ENCODE measurements at places on chromosomes 5 and 9.
A peak's percentile ranks its signal among the peaks of the same experiment; 100 is the strongest.

DNA sequence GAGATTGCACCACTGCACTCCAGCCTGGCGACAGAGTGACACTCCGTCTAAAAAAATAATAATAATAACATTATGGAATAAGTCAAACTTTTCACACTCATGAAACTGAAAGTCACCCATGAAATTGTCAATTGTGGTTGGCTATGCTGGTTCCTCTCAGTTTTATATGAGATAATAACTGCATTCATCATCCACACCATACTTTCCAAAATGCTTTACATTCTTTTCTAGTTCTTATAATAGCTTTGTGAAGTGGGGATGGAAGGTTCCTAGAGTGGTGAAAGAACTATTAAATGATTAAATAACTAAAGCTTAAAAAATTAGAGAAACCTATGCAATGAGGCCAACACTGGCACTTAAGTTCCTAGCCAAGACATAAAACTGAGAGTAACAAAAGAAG is 12.6 kb upstream of the ASPN start:
- DNase-seq = peak; percentile 21

- DNase-seq = no peak
Measured at GRCh38 chr9:93658184-93658925, 82.0 kb downstream of the PHF2 start.

- no peak for DNase-seq
Measured at GRCh38 chr5:158127536-158127935, 268.6 kb upstream of the CLINT1 start.

DNA sequence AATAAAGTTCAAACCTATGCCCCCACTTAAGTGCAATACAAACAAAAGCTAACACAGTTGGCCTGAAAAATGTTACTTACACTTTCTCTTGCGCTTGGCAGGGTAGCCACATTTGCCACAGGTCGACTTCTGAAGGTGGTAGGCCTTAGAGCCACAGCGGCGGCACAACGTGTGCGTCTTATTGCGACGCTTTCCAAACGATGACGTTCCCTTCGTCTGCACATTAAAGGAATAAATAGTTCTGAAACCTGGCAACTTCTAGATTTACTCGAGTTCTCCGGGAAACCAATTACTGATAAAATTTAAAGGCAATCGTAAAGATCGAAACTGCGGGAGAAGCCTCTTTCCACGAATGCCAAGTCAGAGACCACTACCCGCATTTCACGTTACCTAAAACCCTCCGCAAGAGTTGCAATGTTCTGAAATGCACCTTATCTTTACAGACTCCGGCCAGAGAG is 602 bp downstream of the RPL37 start:
- DNase-seq = no peak

DNA sequence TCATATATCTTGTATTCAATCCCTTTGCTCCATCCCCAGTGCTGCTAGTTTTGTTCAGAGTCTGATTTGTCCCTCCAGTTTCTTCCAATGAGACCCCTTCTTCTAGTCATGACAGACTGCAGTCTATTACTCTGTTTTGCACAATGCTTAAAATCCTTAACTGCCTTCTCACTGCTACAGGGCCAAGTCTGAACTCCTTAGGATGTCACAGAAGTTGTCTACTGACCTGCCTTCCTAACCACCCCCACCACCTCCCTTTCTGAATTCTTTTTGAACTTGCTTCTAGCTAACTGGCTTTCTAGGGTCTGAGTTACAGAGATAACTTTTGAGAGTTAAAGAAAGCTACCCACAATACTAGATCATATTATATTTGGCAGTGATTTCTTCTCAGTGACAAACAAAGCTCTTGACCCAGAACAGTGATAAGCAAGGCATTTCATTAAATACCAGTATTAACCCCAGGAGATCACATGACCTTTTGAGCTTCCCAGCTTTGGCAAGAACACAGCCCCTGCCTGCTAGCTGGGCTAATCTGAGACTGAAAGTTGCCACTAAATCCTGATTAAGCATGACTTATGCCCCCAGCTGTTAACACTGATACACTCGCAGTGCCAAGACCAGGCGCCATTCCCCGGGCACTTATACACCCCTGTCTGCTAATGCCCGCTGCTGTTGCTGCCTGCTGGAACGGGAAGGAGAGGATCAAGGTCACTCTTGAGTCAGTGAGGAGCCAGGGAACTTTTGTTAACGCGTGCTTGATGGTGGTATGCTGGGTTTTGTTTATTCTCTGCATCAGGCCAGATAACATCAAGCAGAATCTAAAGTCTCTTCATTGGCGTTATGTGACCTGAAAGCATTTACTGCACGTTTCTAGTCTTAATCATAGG is 36.4 kb upstream of the ADAMTSL1 start:
- DNase-seq = no peak

GRCh38 chr5:66993448-66993847 is 203.2 kb downstream of the CD180 start:
- DNase-seq = no peak

DNA sequence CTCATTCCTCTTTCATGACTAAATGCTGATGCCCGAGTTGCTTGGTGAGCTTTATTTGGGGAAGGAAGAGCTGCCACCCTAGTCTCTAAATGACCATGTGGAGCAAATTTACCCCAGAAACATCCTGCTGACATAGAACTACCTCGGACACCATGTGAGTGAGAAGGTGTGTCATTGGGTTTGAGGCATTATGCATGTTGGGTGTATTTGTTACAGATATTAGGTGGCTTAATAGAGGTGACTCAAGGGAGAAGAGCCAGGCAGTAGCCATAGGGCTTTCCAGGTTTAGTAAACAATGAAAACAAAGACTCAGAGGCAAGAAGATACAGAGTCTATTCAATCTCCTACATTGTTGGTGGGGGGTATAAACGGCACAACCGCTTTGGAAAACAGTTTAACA is 581.5 kb downstream of the CCDC171 start:
- DNase-seq = no peak

DNA sequence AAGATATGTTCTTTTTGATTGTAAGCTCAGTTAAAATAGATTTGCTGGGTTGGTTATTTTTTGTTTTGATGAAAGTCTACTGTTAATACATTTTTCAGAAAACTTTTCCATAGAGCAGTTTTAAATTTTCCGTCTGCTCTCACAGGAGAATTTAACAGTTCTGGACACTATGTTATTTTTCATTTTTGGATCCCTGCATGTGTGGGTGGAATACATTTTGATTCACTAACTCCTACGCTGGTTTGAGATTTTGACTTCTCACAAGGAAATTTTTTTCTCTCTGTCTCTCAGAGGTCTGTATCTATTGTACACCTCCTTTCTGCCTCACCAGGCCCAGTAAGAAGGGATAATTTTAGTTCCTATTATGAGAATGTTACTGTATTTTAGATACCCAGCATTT is 502.4 kb downstream of the CDH10 start:
- no peak for DNase-seq

- DNase-seq = no peak
Measured at GRCh38 chr5:116340799-116341198, 233.8 kb downstream of the SEMA6A start.

DNA sequence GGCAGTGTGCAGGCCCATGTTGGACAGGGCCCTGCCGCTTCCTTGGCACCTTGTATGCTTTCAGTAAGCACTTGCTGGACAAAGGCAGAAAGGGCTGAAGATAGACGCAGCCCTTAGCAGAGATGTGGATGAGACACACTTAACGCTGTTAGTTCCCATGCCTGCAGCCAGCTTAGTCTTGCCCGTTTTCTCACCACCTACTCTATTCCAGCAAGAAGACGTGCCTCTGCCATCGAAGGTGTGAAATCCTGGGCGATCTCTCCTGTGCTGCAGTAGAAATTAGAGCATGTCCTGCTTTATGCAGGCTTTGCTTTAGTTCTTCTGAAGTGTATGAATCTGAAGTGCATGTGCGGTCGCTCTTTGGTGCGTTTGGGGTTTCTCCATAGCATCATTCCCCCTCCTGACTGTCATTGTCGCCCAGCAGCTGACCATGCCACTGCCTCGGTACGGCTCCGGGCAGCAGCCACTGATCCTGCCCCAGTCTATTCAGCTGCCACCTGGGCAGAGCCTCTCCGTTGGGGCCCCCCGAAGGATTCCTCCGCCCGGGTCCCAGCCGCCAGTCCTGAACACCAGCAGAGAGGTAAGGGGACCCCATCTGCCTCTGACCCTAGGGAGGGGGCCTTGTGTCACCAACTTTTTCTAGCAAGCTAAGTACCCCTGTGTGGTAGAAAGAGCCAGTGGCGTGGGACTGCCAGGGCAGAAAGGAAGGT is 11.6 kb upstream of the POMT1 start:
- no peak for DNase-seq

GRCh38 chr5:151270599-151270998 is 17.6 kb downstream of the GM2A start:
- DNase-seq = no peak

DNA sequence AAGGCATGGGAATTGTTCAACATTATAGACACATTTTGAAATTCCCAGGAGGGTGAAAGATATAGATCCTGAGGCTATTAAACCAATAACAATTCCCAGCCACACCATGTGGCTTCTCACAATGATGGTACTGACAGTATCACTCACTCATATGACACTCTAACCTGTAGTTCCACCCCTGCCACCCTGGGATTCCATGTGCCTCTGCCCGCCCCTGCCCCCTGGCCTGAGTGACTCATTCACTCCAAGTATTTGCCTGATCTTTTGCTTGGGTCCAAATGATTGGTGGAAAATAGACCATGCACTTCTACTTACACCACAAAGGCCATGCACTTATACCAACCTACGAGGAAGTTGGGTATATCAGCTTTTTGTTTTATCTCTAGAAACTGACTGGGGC is 305.2 kb upstream of the DAB2 start:
- DNase-seq = no peak

- DNase-seq = no peak
Measured at GRCh38 chr5:127216898-127217675, 73.5 kb upstream of the MEGF10 start.

- DNase-seq = no peak
Measured at GRCh38 chr9:130212543-130213297, 40.5 kb downstream of the NCS1 start.

GRCh38 chr9:125296843-125297372 is 35.3 kb downstream of the GAPVD1 start:
- DNase-seq = no peak

- no peak for DNase-seq
Measured at GRCh38 chr9:94952565-94953373, 226.3 kb downstream of the AOPEP start.

- DNase-seq = no peak
Measured at GRCh38 chr5:130385656-130386055, 481.4 kb downstream of the CHSY3 start.

GRCh38 chr9:89967527-89967926 is 362.7 kb downstream of the GADD45G start:
- no peak for DNase-seq

DNA sequence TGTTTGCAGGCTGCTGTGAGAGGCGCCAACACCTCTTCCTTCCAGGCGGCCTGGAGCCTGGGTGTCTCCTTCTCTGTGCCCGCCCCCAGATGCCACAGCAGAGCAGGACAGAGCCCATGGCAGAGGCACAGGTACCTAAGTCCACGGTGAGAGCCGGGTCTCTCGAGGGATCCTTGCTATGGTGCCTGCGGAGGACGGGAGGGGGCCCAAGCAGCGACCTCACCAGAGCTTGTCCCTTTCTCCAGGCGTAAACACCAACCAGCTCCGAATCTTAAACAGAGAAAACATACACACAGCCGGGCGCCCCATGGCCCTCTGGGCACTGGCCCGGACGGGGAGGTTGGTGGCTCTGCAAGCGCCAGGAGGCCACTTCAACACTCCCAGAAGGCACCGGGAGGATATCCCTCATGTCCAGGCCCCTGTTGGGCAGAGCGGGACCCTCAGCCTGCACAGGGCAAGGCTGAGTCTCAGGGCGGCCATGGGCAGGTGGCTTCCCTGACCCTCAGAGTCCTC is 11.8 kb downstream of the CCDC187 start:
- DNase-seq = no peak

GRCh38 chr9:112337547-112337946 is 4.1 kb upstream of the PTBP3 start:
- DNase-seq = no peak

DNA sequence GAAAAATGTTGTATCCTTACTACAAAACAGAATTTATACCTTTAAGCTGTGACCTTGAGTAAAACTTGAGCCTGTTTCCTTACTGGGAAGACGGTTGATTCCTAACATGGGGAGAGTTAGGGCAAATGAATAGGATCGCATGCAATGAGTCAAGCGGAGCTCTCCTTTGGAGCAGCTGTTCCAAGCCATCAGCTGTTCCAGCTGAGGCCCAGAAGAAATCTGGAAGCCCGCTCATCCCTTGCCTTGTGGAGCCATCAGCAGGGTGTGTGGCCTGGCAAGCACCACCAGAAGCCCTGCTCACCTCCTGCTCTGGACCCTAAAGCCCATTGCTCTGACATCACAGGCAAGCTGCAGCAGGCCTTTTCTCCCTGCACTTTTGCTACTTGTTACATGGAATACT is 8.0 kb downstream of the KIAA1191 start:
- DNase-seq = no peak

DNA sequence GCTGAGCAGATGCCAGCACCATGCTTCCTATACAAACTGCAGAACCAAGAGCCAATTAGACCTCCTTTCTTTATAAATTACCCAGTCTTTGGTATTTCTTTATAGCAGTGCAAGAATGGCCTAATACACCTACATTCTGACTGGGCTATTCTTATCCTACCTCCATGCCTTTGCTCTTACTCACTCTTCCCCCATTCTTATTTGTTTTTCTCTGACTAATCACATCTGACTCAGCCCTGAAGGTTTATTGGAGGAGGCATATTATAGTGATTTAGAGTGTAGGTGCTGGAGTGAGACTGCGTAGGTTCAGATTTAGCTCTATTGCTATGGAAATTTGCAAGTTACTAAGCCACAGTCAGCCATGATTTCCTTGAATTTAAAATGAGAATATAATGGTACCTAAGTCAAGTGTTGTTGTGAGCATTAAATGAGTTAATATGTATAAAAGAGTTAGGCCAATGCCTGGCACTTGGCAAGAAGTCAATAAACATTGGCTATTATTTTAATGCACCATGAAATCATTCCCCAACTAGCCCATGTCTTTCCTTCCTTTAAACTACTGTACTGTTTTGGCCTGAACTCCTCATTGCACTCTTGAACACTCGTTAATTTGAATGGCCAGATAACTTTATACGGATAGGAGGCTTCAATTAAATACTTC is 531.2 kb upstream of the ZNF608 start:
- peak; percentile 13 for DNase-seq

- DNase-seq = peak; percentile 26
Measured at GRCh38 chr5:18985171-18985758, 1002.7 kb downstream of the CDH18 start.

GRCh38 chr5:167964529-167964928 is 326.9 kb upstream of the WWC1 start:
- DNase-seq = no peak

- DNase-seq = no peak
Measured at GRCh38 chr9:133540698-133541025, 6.2 kb downstream of the ADAMTSL2 start.

DNA sequence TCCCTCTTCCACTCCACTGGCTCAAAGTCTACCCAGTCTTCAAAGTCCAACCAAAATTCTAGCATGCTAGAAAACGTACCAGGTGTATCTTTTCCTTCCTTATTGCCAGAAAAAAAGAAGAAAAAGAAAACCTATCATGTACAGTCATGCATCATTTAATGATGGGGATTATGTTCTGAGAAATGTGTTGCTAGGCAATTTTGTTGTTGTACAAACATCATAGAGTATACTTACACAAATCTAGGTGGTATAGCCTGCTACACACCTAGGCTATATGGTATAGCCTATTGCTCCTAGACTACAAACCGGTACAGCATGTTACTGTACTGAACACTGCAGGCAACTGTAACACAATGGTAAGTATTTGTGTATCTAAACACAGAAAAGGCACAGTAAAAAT is 104.8 kb downstream of the SREK1 start:
- no peak for DNase-seq

GRCh38 chr9:121503444-121503843 is 3.8 kb upstream of the GGTA1 start:
- no peak for DNase-seq

- no peak for DNase-seq
Measured at GRCh38 chr9:131811405-131811804, 71.5 kb upstream of the RAPGEF1 start.

Measured in COLO829 (cell line).